ENCODE measurements at places on chromosomes 7 and 10.

DNA sequence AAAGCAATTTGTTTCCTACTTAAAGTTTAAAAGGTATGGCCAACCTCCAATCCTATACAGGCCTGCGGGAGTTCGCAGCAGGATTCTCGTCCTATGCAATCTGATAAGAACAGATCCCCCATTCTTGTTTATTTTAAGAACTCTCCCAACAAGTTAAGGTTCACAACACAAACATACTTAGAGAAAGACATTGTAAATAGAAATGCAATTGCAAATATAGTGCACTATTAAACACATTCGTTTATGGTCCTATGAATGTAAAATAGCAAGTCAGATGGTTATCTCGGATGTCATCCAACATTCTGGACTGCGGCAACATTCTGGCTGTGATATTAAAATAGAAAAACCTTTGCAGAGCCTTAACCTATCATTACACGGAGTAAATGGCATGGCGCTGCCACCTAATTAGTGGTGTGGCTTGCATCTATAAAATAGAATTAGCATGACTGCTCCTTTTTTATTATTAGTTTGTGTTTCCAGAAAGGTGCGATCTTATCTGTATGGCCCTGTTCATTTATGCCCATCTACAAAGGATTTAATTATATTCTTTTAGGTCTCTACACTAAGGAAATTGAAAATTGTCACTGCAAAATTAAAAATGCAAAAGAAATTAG, 37.0 kb downstream of the BEND7 start:
- no peak for DNase-seq

DNA sequence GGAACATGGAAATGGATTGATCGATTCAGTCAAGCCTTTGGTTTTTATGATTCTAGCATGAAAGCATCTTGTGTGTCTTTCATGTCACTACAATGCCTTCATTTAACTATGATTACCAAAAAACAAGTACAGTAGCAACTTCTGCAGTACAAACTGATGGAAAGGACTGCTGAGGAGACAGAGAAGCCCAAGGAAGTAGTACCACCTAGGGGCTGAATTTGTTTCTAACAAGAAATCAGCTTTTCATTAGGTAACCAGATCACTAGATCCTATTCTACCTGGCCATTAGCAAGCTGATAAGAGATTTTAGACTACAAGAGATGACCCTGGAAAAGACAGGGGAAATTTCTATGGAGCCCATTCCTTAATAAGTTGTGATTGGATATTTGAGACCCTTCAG, 3.2 kb upstream of the IFIT1 start:
- DNase-seq = no peak

GRCh38 chr7:117119192-117119924, 166.1 kb downstream of the ST7 start:
- peak; percentile 80 for DNase-seq

DNA sequence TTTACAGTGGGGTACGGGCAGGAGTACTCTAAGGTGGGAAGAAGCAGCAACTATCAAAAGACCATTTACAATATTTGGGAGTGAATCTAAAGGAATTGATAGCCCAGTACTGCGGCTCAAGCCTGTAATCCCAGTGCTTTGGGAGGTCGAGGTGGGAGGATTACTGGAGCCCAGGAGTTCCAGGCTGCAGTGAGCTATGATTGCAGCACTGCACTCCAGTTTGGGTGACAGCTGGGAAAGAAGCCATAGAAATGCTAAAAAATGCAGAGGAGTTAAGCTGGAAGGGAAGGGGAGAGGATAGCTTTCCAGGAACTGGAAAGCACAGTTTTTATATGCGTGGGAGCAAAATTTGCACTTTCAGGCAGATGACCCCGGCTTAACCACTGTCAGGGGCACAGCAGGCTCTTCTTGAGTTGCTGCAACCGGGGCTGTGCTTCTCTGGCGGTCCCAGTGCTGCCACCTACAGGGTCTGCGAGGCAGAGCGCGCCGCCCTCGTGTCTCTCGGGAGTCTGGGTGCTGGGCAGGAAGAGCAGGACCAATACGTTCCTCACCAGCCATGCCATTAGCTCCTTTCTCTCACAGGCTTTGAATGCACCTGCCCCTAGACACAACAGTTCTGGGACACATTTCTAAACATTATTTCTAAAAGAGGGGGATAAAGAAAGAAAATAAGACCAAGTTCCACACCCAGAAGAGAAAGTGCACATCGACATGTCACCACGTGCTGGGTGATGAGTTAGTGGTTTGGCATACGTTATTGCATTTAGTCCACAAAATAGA, 10.1 kb upstream of the BMPER start:
- peak; percentile 90 for DNase-seq

DNA sequence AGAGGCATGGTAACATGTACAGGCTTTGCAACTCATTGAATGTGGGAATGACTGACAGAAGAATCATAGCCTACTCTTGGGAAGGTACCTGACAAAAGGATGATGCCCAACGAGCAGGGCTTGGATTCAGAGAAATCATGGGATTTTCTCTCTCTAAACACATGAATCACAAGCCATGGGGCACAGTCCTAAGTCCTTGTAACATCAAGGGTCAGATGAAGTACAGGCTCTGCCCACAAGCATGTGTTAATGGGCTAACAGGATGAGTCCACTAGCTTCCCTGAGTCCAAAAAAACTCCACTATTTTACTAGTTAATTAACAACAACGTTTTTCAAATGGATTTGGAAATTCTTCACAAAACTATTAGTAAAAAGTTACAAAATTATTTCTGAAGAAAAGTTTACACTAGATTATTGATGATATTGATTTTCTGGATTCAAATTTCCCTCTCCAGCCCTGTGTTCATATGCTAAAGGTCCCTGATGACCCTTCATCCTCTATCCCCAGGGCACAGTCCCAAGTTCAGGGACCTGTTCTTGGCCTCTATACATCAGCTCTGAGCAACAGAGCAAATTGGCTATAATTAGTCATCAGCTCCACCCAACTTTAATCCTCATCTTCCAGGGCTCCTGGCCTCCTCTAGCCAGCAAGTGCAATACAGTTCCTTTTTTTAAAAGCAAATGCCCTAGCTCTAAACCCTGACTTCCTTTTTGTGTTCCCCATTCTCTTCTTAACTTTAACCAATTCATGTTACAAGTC, 99.8 kb downstream of the GSAP start:
- no peak for DNase-seq

DNA sequence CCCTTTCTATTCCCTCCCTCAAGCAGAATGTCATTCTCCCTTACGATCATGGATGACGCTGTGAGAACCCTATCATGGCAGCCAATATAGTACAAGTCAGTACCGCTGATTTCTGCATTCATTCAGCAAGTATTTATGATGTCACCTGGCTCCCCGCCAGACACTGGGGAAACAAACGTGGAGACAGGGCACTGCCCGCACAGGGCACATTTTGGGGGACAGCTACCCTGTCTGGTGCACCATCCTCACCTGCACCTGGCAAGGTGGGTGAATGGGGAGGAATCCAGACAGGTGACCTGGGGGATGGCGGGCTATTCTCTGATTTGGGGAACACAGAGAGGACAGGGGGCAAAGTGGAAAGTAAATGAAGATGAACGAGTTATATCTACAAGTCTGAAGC, 28.4 kb downstream of the MKI67 start:
- DNase-seq = no peak

- DNase-seq = no peak
Observed at GRCh38 chr7:95444796-95445195, 10.0 kb upstream of the PON2 start.

DNA sequence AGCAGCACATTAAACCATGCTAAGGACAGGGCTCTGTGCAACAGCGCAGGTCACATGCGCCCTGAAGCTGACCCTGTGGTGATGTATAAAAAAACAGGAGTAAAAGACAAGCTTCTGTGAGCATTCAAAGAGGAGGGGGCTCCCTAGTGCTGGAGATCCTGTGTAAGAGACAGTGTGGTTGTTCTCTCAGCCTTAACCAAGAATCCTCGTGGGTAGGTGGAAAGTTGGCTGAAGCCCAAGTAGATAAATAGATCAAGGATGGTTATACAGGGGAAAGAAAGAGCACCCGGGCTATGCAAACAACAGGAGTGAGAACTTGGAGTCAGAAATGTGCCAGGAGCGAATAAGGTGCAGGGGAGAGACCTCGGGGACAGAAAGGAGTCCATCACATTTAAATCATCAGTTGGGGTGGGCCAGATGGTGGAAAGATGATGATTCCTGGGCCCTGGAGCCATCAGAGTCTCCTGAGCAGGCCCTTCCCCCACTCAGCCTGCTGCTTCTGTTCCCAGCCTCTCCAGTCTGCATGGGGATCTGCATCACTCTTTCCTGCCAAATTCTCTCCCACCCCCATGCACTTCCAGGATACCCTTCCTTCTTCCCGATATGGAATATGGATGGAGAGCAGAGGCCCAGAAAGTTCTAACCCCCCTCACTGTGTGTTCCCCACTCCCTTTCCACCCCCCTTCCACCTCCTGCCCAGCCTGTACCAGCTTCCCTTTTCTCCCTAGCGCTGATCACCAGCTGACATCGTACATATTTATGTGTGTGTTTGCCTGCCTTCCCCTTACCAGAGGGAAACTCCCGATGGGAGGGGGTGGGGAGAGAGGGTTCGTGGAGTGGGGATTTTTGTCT, 78.1 kb upstream of the PRR15 start:
- peak; percentile 46 for DNase-seq

- no peak for DNase-seq
Observed at GRCh38 chr7:102427019-102427405, 6.4 kb upstream of the ORAI2 start.

DNA sequence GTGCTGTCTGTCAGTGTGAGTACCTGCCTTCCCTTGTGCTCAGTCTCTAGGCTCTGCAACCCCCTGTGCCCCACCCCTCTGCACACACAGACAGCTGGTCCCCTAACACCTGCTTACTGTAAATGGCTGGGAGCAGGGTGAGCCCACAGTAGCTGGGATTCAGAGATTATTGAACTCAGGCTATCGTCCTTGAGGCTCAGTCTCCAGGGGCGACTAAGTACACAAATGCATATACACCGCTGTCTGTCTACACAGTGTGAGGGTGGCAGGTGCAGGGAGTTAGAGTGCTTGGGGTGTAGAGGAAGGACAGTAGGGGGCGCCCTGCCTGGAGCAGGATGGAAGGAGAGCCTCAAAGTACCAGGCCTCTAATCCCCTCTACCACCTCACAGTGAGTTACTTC, 12.9 kb downstream of the UPP1 start:
- no peak for DNase-seq

GRCh38 chr10:118903251-118903650, 126.3 kb upstream of the NANOS1 start:
- no peak for DNase-seq

- DNase-seq = no peak
Observed at GRCh38 chr10:78435484-78436221, 402.0 kb downstream of the RPS24 start.

DNA sequence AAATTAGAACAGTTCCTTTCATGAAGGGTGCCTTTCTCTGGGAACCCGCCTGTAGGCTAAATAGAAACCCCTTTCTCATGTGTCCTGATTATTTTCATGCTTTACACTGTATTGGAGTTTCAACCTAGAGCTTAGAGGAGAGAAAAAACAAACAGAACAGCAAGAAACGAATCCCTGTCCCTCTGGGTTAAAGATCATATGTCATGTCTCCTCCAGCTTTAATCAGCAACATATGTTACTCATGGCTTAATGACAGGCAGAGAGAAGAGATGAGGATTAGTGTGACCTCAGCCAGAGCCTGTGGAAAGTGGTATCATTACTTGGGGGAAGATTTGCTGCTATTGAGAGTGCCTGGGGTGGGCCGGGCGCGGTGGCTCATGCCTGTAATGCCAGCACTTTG, 32.1 kb downstream of the CRCP start:
- no peak for DNase-seq

DNA sequence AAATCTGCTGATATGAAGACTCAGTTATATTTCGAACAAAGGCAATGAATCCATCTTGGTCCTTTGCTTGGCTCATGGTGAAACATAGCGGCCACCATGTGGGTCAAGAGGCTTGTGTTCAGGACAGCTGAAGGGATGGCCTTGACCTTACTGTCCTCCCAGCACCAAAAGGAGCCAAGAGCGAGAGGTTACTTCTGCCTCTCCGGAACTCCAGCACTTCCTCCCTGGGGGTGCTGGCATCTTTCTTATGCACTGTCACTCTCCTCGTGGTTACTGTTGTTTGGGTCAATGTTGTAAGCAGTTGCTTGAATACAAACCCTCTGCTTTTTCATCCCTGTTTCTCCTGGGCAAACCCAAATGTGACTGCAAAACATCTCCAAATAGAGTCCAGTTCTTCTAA, 100.6 kb downstream of the RBM20 start:
- DNase-seq = no peak

- DNase-seq = no peak
Observed at GRCh38 chr7:36346260-36346831, 43.3 kb upstream of the ANLN start.

DNA sequence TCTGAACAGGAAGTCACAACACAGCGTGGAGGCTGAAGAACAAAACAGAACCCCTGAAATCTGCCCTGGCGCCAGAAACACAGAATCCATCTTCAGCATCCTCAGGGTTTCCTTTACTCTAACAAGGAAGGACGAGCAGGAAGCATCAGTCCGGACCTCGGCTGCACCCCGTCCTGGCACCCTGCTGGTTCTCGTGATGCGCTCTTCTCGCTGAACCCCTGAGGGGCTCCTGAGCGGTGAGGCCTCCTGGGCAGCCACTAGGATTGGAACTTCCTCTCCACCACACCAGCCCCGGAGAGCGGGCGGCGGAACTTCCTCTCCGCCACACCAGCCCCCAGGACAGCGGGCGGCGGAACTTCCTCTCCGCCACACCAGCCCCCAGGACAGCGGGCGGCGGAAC, 461.9 kb downstream of the PTPRN2 start:
- DNase-seq = no peak

DNA sequence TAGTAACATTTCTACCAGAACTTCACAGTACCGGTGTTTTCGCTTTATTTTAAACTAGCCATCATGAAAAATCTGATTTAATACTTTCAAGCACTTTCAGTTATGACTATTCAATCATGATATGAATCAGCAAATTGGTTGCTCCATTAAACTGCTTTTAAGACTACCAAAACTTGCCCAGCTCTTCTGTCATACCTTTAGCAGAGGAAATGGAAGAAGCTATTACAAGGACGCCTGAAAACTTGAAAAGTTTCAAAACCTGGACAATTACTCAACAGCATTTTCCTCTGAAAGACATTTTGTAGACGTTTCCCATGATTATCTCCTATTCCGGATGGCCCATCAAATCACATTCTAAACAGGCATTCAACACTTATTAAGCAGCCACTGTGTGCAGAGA, 2.0 kb downstream of the JAZF1 start:
- DNase-seq = no peak

GRCh38 chr10:35413985-35414861, 77.9 kb downstream of the CCNY start:
- DNase-seq = no peak

- DNase-seq = no peak
Observed at GRCh38 chr7:50317697-50318669, 13.5 kb downstream of the IKZF1 start.

DNA sequence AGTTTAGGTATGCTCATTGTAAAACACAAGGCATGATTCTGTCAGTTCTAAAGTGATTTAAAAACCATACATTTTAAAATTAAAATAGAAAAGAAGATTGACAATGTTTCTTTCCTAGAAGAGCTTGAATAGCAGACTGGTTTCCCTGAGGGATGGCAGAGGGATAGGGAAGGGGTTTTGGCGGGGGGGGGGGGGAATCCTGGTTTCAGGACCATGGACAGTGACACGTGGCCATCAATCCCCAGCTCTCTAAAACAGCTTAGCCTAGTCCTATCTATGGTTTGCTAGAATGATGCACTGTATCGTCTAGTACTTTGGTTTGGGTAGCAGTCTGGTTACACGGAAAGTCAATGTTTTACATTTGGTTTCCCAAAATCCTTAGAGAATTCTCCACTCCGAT, 88.7 kb downstream of the PHYHIPL start:
- DNase-seq = no peak

GRCh38 chr7:4162884-4163564, 519.1 kb upstream of the FOXK1 start:
- DNase-seq = peak; percentile 15

All from stomach (tissue), 19 donors.